ENCODE measurements at places on chromosomes 2 and 18. TPM values are rescaled to one million over a fixed set of nuclear protein-coding genes. Genes with fewer than 3 reads are reported as not detected.

Gene DPP10
- total RNA-seq: 53.0 TPM

Gene CCDC150
- 7.9 TPM for total RNA-seq

Gene OLA1
- total RNA-seq: 152 TPM

Gene SERPINB13
- not detected for total RNA-seq

- no peak for DNase-seq
These were observed 139.1 kb downstream of the AGPS start for GRCh38 chr2:177531706-177532105.

- DNase-seq: no peak
These were observed 10.2 kb downstream of the AFTPH start for GRCh38 chr2:64534363-64534762.

DNA sequence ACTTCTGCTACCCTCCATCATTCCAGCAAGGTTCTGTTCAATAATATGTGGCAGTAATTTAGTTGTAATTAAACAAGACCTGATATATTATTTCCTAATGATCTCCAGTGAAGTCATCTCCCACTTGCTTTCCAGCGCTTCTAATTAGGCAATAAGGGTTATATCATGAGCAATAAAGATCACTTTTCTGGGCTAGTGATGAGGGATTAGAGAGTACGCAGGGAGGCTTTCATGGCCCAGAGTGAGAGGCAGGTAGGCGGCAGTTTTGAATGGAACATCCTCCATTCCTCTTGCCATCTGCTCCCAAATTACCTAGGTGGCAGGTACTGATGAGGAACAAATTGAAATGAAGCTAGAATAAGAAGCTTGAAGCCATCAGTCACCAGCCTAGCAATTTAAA lies 358.1 kb upstream of the SYT4 start:
- no peak for DNase-seq

DNA sequence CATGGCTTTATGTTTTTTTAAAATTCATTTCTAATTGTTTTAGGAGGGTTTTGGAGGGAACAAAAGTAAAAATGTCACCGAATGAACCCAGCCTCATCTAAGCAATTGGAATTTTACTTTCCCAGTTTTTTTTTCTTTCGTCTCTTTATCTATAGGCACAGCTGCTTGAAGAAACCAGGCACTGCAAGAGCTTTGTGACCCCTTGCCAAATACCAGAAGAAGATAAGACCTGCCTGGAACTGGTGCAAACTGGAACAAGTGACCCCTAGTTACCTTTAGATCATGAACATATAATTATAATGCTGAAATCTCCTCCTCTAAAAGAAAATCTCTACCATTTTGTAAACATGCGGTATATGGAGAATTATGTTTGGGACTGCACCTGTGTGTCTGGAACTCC lies 100.9 kb downstream of the TSN start:
- no peak for DNase-seq

GRCh38 chr2:123999681-124000080 lies 25.4 kb upstream of the CNTNAP5 start:
- DNase-seq: no peak

DNA sequence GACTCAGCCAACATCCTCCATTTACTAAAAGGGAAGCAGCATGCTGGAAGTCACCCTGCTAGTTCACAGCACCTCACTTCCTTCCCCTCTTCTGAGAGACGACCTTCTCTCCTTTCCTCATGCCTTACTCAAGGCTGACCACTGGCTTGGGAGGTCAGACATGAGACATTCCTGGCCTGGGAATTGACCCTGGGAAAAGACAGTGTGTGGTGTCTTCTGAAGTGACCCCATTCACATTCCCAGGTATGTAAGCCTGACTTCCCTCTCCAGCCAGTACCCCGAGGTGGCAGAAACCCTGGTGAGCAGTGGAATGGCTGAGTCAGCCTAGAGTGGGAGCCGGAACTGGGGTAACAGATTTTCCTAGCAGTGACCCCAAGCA lies 92.4 kb downstream of the PLB1 start:
- no peak for DNase-seq

DNA sequence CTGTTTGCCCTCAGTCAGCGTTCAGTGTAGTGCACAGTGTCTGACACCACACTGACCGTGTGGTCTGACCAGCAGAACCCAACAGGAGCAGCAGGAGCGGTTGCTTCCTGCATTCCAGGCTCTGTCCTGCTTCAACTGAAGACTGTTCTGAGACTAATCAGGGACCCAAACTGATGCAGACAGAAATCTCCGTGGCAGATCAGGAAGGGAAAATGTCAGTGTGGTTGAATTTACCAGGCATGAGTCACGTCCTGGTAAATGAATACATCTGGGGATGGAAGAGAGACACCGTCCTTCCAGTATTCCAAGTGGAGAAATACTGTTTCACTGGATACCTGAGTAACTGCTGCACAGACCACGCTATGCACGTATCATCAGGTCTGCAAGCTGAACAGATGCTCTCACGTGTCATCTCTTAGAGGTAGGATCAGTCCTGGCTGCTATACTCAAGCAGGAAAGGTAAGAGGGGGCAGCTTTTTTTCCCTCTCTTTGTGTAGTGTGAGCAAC lies 223.6 kb upstream of the EPAS1 start:
- peak; percentile 52 for DNase-seq

GRCh38 chr2:136022396-136023146 lies 37.1 kb upstream of the DARS1 start:
- DNase-seq: no peak

DNA sequence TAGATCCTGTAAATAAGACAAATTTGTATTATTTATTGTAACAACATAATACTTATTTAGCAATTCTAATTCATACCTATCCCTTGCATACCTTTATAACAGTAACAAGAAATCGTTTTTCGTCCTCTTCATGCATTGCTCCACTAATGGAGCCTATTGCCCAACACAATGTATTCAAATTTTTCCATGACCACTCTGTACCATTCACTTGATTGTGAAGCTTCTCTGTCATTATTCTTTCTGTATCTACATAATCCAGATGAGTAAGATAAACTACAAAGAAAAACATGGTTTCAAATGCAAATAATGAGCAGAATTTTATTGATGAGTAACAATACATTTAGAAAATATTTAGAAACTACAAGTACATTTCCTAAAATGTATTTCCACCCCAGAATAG lies 21.6 kb upstream of the USP34 start:
- no peak for DNase-seq
